ENCODE measurements at places on chromosomes 6 and 20.

- DNase-seq: no peak
These were observed 36.4 kb upstream of the UTRN start for GRCh38 chr6:144248476-144249301.

DNA sequence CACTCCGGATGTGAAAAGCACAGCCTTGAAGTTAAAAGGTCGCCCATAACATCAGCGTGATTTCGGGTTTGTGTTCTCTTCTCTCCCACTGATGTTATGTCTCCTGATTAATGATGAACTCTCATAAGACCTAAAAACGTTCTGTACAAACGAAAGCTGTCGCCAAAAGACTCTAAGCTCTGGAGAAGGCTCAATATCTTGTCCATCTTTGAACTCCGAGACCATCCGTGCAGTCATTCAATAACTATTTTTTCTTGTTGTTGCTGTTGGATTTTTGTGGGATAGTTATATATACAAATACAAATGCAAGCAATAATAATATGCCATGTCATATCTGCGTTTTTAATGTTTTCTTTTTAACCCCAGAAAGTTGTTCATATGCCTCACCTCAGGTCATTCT is 291.8 kb upstream of the MARCKS start:
- no peak for DNase-seq

- no peak for DNase-seq
These were observed 341.3 kb downstream of the SMOC2 start for GRCh38 chr6:168782187-168782751.

DNA sequence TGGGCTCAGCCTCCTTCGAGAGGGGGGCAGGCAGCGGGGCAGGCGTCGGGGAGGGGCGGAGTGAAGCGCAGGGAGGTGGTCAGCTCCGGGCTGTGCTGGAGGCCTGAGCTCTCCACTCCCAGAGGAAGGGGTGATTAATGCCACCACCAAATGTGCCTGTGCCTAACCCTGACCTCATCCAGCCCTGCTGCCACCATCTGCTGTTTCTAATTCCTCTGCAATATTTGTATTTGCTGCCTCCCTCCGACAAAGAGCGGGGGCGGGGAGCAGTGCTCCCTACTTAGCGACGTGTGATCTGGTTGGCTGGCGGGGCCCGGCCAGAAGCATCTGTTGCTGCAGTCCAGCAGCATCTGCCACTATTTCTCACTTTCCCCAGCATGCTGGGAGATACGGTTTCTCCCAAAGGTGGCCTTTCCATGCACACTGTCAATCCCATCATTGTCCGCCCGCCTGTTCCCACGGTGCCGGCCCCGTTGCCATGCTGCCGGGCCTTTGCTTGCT is 47.0 kb downstream of the DLL1 start:
- no peak for DNase-seq

DNA sequence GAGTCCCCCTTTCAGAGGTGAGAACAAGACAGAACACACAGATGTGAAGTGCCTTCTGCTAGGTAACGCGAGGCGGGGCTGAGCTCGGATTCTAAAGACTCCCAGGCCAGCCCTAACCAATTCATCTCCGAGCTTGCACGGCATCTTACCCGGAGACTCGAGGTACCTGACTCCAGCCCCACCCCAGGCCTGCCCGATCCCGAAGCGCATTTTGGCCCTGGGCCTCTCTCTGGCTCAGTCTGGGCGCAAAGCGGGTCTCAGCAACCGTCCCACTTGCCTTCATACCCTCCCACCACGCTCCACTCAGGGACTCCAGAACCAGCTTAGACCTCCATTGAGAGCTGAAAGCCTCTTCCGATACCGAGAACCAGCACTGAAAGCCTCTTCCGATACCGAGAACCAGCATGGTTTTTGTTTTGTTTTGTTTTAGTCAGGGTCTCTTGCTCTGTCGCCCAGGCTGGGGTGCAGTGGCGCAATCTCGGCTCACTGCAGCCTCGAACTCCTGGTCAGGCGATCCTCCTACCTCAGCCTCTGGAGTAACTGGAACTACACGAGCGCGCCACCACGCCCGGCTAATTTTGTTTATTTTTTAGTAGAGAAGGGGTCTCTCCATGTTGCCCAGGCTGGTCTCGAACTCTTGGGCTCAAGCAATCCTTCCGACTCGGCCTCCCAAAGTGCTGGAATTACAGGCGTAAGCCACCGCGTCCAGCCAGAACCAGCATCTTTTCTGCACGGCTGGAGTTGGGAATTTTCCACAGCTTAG is 557 bp upstream of the DYNLRB1 start:
- DNase-seq: no peak

DNA sequence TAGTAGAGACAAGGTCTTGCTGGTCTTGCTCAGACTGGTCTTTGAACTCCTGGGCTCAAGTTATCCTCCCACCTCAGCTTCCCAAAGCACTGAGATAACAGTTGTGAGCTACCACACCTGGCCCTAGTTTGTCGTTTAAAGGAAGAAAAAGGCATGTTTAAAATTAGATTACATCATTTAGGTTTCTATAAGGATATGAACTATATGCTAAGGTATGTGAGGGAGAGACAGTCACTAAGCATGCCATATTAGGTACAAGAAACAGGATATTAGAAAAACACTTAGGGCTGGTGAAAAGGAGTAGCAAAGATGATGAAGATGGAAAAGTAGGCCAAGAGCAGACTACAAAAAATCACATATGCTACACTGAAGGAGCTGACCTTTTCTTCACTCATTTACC is 106.4 kb downstream of the ASCC3 start:
- DNase-seq: no peak

- DNase-seq: no peak
These were observed 911 bp downstream of the CDK19 start for GRCh38 chr6:110814102-110815014.

GRCh38 chr6:85977661-85978060 is 335.0 kb upstream of the SYNCRIP start:
- DNase-seq: no peak

GRCh38 chr6:43471399-43471798 is 6.0 kb upstream of the TJAP1 start:
- DNase-seq: no peak

DNA sequence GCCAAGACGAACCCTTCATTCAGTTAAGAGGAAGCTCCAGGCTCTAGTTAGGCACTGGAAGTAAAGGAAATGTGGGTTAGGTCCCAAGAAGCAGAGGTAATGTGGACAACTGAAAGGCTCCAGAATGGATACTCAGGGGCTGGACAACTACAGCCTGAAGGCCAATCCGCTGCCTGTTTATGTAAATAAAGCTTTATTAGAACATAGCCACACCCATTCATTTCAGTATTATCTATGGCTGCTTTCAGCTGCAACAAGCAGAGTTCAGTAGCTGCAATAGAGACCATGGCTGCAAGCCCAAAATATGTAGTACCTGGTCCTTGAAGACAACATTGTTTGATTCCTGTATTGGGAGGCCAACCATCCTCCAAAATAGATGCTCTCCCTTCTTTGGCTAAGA is 100.8 kb upstream of the MRPS10 start:
- no peak for DNase-seq

DNA sequence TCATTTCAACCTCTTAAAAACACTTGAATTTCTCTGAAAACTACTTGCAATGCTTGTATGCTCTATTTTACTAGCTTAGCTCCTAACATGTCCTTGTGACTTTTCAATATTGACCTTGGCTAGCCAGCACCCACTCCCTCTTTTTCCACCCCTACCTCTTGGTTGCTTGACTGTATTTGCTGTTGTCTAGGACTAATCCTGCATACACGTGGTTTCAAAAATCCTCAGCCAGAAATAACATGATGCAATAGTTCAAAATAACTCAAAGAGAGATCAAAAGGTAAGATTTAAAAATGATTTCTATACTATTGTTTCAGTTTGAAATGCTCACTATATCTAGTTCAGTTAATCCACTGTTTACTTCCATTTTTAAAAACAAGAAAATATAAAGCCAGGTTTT is 102.3 kb upstream of the TBX18 start:
- DNase-seq: no peak

DNA sequence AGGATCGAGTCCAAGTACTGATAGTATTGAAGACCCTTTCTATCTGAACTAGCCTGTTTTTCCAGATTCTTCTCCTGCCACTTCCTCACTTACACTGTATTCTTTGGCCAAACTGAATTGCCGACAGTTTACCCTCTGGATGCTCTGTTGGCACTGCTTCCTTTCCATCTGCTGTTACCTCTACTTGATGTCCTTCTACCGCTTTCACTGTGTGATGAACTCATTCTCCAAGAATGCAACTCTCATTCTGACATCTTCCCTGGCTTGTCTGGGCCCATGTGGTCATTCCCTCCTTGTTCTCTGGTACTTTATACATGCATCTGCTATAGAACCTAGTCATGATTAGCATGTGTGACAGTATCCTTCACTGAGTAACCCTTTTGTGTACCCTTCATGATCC is 16.3 kb downstream of the RPRD1B start:
- no peak for DNase-seq

GRCh38 chr6:154319231-154319858 is 37.3 kb downstream of the IPCEF1 start:
- no peak for DNase-seq

- no peak for DNase-seq
These were observed 41.3 kb upstream of the BEND3 start for GRCh38 chr6:107156617-107157016.

- DNase-seq: no peak
These were observed 98.3 kb downstream of the SOD2 start for GRCh38 chr6:159594750-159595117.

DNA sequence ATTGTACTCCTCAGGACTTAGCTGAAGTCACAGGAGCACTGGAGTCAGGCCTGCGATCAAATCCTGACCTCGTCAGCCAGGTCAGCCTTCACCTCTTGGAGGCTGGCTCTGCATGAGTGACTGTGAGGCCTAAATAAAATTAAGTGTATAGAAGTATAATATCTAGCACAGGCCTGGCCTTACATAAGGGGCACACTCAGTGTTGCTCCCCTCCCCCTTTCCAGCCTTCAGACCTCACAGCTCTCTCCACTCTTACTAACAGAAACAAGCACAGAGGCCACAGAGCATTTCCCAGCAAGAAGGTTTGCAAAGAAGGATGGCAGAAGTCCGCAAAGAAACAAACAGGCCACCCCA is 84.8 kb downstream of the TRERF1 start:
- DNase-seq: no peak

- DNase-seq: no peak
These were observed 512.8 kb downstream of the MAFB start for GRCh38 chr20:40176098-40176841.

GRCh38 chr6:97102145-97102790 is 177.7 kb downstream of the KLHL32 start:
- no peak for DNase-seq

GRCh38 chr6:144835322-144835973 is 550.3 kb downstream of the UTRN start:
- no peak for DNase-seq

DNA sequence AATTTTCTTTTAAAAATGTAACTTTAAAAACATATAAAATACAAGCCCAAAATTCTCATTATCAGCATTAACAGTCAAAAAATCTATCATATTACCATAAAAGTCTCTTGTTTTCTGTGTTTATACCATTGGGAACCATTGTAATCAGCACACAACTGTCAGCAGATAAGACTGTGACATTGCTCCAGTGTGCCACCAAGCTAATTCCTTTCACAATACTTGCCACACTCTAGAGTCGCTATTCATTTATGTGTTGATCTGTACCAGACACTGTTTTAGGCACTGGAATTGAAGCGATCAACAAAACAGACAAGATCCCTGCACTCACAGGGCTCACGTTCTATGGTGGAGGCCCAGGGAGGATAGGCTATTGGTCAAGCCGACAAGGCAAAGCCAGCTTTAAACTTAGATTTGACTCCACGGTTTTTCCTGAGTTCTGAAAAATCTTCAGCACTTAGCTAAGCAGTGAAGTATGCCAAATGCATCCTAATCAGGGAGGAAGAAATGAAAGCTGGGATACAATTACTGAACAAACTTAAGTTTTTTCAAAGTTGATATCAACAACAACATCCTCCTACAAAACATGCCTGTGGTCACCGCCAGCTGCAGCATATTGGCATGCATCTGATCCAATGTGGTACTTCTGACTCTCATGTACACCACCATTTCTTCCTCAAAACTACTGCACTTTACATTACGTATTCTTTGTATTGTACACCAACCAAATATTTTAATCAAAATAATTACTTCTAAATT is 60.5 kb downstream of the GMDS start:
- DNase-seq: no peak

DNA sequence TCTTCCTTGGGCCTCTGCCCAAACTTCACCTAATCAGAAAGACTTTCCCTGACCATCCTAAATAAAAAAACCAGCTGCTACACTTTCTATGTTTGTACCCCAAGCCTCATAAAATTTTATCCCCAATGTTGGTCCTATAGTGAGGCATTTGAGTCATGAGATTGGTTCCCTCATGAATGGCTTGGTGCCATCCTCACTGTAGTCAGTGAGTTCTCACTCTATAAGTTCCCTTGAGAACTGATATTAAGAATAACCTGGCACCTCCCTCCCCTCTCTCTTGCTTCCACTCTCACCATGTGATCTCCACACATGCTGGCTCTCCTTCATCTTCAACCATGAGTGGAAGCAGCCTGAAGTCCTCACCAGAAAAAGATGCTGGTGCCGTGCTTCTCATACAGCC is 316.9 kb upstream of the PRDM1 start:
- DNase-seq: no peak

- DNase-seq: no peak
These were observed 77.0 kb downstream of the TBX18 start for GRCh38 chr6:84687431-84687830.

DNA sequence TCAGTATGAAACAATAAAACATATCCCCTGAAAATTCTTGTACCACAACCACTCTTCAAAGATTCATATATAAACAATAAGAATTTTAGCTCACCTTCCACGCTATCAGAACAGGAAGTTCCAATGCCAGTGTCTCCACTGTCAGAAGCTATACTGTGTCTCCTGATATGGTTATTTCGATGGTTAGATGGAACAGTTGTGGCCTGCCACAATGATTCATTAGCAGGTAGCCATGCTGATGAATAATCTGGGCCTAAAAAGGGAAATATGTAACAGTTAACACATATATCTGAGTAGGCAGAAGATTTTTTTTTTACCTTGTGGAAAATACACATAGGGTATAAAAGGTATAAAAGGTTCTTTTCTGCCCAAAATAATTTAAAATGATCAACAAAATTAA is 19.0 kb downstream of the CEP85L start:
- no peak for DNase-seq

GRCh38 chr6:128569732-128570679 is 49.6 kb upstream of the PTPRK start:
- no peak for DNase-seq

Measured in vagina (tissue), 2 donors.